Activated CD4-positive, alpha-beta T cell treated with anti-CD3 and anti-CD28 coated beads, Interleukin-2, amount 50 U/mL, for 1 hour (primary cell): ENCODE measurements at places on chromosomes 7 and 10.

- peak; percentile 47 for DNase-seq
Observed at GRCh38 chr10:123149568-123150270, 1.8 kb downstream of the HMX2 start.

GRCh38 chr7:6252748-6253147, 19.7 kb downstream of the CYTH3 start:
- no peak for DNase-seq

- no peak for DNase-seq
Observed at GRCh38 chr10:1150638-1150955, 94.4 kb downstream of the WDR37 start.

- DNase-seq = no peak
Observed at GRCh38 chr10:7412928-7413282, 2.1 kb upstream of the SFMBT2 start.

- peak; percentile 6 for DNase-seq
Observed at GRCh38 chr10:122648599-122649428, 50.8 kb downstream of the C10orf120 start.

GRCh38 chr10:86862786-86863483, 94.5 kb downstream of the MMRN2 start:
- DNase-seq = no peak

- DNase-seq = no peak
Observed at GRCh38 chr7:155533827-155534690, 12.3 kb downstream of the CNPY1 start.

GRCh38 chr7:46636022-46636421, 715.0 kb upstream of the IGFBP3 start:
- no peak for DNase-seq

DNA sequence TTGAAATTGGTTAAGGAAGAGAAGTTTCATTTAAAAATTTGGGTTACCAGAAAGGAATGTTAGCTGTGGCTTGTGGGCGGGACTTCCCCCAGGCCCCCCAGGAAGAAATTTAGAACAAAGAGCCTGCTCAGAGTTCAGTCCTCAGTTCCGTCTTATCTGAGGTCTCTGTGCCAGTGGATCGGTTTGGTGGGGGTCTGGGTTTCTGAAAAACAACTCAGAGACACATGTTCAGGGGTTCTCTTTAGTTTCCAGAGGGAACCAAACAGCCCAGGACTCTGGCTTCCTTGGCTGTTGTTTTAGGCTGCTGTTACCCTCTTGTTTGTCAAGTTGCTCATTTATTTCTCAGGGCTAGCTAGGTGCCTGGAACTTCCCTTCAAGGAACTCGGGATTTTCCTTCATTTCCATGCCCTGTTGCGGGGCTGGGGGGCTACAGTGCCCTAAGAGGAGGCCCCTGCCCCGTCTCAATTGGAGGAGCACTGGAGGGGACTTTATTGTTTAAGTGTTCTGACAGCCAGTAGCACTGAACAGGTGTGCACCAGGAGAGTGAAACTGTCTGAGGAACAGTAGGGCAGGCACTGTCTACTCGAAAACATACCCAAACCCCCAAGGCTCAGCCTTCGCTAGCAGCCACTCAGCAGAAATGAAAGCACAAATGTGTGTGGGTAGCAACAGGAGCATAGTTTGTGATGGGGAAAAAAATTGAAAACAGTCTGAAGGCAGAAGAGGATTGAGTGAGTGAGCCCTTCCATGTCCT, 59.9 kb downstream of the ALOX5 start:
- DNase-seq = no peak

- no peak for DNase-seq
Observed at GRCh38 chr7:15326044-15326644, 235.7 kb downstream of the AGMO start.

DNA sequence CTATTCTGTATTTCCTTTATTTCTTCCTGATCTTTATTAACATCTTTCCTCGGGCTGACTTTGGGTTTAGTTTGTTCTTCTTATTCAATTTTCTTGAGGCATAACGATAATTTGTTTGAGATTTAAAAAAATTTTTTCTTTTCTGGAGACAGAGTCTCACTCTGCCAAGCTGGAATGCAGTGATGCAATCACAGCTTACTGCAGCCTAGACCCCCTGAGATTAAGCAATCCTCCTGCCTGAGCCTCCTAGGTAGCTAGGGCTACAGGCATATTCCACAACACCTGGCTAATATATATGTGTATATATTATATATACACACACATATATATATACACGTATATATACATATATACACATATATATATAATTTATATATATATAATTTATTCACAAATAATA, 540.2 kb downstream of the NXPH1 start:
- no peak for DNase-seq

DNA sequence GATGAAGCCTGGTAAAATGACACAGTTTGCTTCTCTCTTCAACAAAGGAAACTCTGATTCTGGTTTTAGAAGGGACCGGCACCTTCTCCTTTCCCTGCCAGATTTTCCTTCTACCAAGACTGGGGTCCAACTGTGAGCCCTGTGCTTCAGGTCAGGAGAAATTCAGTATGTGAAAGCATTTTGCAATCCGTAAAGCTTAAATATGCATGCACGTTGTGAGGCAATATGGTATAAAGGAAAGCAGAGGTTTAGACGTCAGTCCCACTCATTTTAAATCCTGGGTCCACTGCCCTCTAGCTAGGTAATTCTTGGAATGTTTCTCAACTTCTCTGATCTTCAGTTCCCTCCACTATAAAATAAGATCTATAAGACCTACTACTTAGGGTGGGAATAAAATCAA, 359.0 kb upstream of the NPSR1 start:
- no peak for DNase-seq

DNA sequence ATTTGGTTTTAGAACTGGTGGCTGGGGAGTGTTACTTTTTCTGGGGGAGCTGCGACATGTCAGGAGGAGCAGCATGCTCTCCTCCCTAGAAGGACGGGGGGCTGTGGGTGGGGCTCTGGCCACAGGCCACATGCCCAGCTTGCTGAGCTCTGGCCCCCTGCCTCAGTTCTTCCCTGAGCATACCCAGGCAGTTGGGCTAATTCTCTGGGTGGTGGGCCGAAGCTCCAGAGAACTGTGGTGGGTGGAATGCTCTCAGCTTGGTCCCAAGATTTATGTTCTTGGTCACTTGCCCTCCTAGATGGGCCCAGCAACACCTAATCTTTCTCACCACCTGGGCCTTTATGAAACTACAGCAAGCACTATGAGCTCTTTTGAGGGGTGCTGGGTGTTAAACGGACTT, 5.1 kb upstream of the ZNF775 start:
- DNase-seq = no peak

DNA sequence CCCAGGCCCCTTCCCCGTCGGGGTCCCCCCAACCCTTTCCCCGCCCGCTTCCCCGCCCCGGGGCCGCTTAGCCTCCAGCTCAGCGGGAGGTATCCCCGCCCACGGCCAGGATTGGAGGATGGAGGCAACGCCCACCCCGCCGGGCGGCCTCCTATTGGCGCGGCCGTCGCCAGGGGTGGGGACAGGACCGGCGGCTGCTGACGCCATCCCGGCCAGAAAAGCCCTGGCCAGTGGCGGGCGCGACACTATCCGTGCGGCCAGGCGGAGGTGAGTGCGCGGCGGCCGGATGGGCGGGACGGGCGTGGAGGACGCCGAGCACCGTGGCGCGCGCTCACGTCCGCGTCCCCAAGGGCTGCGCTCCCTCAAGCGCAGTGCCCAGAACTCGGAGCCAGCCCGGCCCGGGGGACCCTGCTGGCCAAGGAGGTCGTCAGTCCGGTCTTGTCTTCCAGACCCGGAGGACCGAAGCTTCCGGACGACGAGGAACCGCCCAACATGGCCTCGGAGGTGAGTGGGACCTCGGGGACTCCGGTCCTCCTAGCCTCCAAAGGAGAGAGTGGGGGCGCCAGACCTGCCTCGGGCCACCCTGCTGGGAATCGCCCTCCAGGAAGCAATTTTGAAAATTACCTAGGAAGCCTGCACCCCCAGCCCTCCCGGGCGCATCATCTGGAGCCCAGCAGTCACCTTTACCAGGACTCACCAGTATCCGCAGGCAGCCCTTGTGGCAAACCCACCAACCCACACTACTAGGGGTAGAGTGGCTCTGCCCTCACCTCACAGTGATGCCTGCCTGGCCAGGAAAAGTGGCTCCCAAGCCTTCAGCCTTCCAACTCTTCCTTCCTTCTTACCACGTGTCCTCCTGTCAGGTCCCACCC, at the start of gene ASL:
Gene ASL, plus strand, starts transcription at position 230 of the 872 bp plus-strand sequence. Its CDS starts 263 bp downstream, at position 493.
- peak; percentile 80 for DNase-seq

DNA sequence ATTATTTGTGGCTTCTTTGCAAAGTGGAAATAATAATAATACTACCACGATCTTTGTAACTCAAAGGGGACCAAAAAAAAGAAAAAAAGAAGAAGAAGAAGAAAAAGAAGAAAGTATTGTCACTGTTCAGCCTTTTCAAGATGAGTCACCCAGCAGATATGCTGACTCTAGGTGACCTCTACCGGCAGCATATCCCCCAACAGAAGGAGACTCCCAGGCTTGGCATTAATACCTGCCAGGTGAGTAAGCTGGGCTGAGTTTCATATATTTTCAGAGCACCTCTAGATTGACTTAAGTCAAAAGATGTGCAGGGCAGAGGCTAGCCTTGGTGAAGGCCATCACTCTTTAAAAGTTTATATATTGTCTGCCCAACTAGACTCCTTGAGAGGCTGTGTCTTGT, 30.4 kb upstream of the GPR26 start:
- no peak for DNase-seq

DNA sequence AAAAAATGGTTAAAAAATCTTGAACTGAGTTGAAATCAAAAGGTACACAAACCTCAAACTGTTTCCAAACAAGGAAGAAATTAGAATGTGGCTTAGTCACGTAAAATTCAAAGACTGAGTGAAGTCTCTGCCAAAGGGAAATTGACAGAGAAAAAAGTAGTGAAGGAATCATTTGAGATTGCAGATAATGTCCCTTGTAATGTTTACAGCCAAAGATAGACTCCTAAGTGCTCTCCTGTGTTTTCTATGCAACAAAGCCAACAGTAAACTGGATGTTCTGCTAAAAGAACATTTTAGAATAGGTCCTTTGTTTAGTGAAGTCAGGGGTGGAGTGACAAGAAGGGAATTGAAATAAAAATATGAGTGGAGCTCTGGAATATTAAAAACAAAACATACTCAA, 117.9 kb downstream of the ITGA8 start:
- DNase-seq = no peak

- no peak for DNase-seq
Observed at GRCh38 chr7:128112781-128113221, 81.6 kb upstream of the LRRC4 start.

DNA sequence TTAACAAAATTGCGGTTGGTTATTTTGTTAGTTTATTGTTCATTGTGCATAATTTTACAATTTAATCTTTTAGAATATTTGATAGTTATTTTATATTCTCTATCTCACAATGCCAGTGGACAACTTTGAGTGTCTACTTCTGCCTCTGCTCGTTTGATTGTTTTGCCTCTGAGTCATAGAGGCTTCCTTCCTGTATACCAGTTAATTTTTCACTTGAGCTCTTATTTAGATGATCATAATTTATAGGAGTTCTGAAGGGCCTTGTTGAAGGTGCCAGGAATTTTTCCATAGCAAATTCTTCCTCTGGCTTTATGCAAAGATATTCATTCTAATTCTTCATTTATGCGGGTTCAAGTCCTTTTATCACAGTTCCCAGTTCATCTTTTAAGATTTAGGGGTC, 5.2 kb upstream of the MALRD1 start:
- no peak for DNase-seq

- DNase-seq = no peak
Observed at GRCh38 chr10:118102121-118102520, 55.4 kb upstream of the RAB11FIP2 start.

DNA sequence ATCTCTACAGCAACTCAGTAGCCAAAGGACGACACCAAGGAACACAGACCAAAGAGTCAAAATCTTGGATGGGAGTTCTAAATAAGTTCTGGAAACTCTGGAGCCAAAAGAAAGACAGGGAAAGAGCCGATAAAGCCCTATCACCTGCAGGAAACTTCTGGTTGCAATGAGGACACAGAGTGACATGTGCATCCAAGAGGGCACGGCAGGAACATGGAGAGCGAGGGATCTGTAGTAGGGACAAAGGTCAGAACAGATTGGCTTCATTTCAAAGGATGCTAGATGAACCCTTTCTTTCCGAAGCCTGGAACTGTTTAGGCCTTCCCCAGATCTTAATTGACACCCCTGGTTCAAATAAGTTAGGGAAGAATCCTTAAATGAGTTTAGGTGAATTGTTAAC, 39.5 kb downstream of the CACNA2D1 start:
- DNase-seq = no peak

DNA sequence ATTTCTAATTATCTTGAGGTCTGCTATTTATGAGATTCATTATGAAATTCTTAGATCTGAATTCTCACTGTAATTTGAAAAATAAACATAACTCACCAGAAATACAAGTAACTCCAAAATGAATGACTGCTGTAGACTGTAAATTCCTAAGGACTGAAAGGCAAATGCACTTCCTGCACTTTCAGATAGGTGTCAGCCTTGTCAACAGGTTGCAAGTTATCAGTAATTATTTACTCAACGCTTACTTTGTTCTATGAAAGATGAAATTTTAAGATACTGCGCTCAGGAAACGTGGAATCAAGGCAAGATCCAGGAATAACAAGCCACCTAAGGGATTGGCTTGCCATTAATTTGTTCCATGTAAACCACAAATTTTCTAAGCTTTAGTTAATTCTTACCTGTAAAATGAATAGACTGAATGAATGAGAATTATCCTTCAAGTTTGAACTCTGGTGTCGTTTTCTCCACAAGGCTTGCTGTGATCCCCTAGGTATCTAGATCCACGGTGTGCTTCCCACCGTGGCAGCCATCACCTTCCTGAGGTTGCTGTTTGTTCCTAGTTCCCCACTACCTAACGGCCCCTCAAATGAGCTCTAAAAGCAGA, 12.6 kb downstream of the DHX32 start:
- peak; percentile 2 for DNase-seq

GRCh38 chr7:151252961-151253711, 4.6 kb upstream of the SMARCD3 start:
- DNase-seq = no peak

- DNase-seq = no peak
Observed at GRCh38 chr10:77943121-77943901, 16.8 kb upstream of the DLG5 start.

GRCh38 chr10:118781541-118781940, 26.8 kb upstream of the CACUL1 start:
- DNase-seq = no peak

GRCh38 chr7:129644634-129645230, 33.2 kb downstream of the NRF1 start:
- no peak for DNase-seq

GRCh38 chr7:5083311-5083711, 37.7 kb downstream of the RBAK start:
- no peak for DNase-seq

- DNase-seq = peak; percentile 51
Observed at GRCh38 chr10:16891375-16892313, 74.4 kb upstream of the RSU1 start.

GRCh38 chr10:18362892-18363291, 222.7 kb downstream of the CACNB2 start:
- DNase-seq = no peak

- no peak for DNase-seq
Observed at GRCh38 chr7:73770860-73771670, 995 bp upstream of the CLDN3 start.

DNA sequence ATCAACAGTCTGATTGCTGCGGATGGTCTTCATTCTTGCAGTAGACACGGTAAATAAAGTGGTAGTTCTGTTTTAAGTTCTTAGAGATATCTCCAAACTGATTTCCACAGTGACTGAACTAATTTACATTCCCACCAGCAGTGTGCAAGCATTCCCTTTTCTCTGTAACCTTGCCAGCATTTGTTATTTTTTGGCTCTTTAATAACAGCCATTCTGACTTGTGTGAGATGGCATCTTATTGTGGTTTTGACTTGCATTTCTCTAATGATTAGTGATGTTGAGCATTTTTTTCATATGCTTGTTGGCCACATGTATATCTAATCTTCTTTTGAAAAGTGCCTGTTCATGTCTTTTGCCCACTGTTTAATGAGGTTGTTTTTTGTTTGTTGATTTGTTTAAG, 30.2 kb upstream of the CXCL12 start:
- no peak for DNase-seq
